ENCODE measurements at places on chromosomes 7 and 10.
A peak's percentile ranks its signal among the peaks of the same experiment; 100 is the strongest.

- DNase-seq, result no peak
These were observed 88.0 kb upstream of the ZPBP start for GRCh38 chr7:50181081-50181480.

DNA sequence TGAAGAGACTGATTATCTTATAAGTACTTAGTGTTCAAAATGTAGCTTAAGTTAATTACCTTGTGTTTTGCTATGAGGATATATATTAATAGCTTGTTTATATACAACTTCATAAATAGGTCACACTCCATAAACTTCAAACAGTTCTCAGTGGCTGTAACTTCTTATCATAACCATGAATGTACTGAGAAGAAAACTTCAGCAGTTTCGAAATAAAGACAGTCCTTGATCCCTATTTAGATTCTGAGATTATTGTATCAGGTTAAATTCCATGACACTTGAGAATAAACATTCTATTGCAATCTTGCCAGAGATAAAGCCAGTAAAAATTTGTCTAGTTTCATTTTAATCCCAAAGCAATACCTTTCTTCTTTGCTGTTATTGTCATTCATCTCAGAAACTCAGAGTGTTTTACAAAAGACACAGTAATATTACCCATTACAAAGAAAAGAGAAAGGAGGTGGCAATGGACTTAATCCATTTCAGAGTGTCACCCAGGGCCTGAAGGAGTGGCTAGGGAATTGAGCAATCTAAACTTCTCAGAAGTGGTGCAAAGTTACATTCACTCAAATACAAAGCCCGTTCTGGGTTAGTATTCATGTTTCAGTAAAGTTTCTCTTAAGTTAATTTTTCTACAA is 403.6 kb downstream of the SEMA3D start:
- DNase-seq, result no peak

DNA sequence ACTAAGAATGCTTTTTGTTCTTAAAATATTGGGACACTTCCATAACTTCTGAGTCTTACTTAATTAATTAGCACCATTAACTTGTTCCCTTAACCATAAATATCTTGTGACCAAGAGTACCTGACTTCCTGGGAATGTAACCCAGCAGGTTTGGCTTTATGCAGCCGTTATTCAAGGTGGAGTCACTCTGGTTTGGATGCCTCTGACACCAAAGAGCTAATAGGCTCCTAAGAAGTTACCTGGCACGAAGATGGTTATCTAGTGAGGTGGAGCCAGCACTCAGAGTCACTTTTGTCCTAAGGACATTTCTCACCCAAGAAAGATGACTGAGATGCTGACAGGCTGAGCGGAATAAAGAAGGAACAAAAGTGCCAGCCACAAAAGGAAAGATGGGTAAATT is 172.3 kb downstream of the C1GALT1 start:
- no peak for DNase-seq

GRCh38 chr10:13592306-13592705 is 5.5 kb downstream of the PRPF18 start:
- DNase-seq, result no peak

DNA sequence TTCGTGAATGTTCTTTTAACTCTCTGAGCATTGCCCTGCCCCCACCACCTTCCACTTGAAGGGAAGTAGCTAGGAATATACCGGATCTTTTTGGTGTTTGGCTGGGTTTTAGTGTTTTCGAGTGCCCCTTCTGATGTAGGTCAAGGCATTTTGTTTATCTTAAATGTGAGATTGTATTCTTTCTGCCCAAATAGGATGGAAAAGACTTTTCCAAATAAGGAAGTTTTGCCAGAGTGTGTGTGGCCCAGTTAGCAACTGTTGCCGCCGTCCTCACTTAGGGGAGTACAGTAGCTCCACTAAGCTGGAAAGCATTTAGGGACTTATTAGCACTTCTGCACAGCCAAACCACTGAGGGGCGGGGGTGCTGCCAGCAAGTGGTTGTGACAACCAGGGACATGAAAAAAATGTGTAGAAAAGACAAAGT is 29.8 kb upstream of the VCL start:
- peak; percentile 29 for DNase-seq

DNA sequence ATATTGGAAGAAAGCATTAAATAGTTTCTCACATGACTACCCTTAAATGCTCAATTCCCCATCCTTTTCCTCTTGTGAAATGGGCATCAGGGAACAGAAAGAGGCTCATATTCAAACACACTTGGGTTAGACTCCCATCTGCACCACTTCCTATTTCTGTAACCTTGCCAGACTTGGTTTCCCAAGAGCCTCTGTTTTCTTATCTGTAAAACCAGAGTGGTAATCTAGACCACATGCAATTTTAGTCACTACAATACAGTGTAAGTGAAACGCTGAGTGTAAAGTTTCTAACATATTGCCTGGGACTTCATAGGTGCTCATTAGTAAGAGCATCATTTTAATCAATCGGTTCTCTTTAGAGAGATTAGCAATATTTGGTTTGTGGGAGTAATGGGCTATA is 136.3 kb downstream of the SORCS1 start:
- no peak for DNase-seq

GRCh38 chr7:2833083-2833910 is 10.8 kb downstream of the GNA12 start:
- no peak for DNase-seq

DNA sequence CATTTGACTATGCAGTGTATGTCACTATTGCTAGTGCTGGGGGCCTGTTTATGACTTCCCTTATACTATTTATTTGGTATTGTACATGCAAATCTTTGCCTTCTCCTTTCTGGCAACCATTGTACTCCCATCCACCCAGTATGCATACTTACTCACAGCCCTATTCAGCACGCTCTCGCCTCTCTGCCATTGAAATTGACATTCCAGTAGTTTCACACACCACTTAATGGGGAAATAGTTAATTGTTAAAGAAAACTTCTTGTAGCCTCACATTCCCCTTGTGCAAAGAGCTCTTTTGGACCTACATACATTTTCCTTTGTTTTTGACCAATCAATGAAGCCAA is 9.9 kb downstream of the CLDN12 start:
- no peak for DNase-seq

GRCh38 chr10:100528921-100529474 is 673 bp downstream of the NDUFB8 start:
- DNase-seq, result no peak

- no peak for DNase-seq
These were observed 4.4 kb downstream of the SCART1 start for GRCh38 chr10:133458021-133458709.

GRCh38 chr7:120273476-120273975 is 551 bp downstream of the KCND2 start:
- DNase-seq, result no peak

GRCh38 chr10:118333871-118334270 is 8.3 kb downstream of the FAM204A start:
- DNase-seq, result no peak

DNA sequence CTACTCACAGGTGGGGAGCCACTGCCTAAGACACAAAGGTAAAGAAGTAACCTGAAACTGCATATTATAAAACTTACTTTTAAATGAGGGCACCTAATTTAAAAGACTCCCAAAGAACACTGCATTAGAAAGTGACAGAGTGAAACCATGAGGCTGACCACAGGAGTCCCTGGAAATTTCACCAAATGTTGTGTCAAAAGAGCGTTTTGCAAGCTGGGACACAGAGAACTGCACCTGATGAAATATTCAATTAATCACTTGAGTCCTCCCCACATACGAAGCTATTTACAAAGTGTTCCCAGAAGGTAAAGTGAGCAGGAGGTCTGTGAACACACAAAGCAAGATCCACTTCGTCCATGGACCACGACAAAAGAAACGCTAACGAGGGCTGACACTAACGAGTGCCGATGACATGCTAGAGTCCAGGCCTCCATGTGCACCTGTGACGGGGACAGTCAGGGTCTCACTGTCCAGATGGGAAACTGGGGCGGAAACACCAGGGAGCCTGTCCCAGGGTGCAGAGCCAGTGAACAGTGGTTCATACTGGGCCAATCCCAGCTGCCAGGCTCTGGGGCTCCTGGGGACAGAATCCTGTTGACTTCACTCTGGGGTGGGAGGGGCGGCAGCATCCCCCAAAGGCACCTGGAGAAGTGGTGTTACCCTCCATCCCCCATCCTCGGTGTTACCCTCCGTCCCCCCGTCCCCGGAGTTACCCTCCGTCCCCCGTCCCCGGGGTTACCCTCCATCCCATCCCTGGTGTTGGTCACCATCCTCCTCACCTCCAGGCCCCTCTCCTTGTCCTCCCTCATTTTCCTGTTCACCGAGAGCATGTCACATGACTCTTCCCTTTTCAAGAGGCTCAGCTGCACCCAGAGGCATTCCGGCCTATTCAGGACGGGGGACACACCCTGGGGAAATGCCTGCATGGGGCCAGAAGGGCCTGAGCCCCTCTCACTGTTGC is 63.4 kb downstream of the DIP2C start:
- no peak for DNase-seq

DNA sequence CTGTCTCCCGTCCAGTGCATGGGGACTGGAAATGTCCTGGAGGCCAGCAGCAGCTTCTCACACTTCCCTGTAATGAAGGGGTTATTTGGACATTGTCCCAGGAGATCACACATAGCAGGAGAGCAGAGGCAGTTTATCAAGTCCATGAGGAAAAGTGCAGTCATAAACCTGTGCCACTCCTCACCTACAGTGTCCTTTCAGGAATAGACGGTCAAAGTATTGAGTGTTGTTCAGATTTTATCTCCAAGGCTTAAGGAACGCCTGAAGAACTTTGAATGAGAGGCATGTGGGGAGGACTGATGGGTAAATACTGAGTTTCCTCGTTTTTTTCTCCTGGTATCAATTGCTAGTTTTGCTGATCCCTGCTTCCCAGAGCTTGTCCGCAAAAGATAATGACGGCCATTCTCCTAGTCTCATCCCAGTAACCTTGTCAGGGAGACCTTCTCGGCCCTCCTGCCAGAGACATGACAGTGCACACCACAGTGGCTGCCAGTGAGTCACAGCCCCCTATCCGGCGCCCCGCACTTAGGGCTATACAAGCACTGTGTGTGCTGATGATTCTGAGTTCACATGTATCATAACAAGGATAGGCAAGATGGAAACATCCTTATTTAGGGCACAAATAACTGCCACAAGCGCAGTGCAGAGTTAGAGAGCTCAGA is 495.5 kb upstream of the MGMT start:
- DNase-seq, result no peak

- DNase-seq, result no peak
These were observed 70.5 kb upstream of the AHR start for GRCh38 chr7:17227766-17228490.

DNA sequence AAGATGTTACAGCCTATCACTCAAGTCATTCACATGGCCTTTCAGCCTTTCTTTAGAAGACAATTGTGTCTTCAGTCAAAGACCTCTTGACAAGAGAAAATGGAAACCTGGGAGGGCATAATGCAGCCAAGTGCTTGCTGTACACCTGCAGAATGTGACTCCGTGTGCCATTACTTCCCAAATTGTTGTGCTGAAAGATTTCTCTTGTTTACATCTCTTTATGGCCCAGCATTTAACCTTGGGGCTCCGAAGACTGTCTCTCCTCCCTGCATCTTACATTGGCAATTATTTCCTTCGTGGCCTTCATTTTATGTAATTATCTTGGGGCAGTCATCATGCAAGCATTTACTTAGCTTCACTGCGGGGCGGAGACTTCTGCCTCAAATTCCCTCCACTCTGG is 287.0 kb downstream of the TCF7L2 start:
- DNase-seq, result no peak

DNA sequence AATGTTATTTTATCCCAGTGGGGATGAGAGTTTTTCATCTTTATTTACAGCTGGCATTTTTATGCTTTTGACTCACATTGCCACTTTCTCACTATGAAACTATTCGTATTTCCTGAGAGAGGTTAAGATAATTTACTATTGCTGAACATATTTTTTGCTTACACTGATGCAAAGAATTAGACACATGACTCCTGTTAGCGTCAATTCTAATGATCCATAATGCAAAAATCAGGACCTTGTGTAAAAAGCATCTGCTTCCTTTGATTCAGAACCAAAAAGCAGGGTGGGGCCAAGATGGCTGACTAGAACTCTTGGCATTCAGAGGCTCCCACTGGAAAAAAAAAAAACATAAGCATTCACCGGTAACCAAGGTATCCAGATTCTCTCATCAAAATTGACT is 464.8 kb downstream of the SEMA3D start:
- no peak for DNase-seq

GRCh38 chr7:3408814-3409595 is 108.0 kb downstream of the SDK1 start:
- DNase-seq, result peak; percentile 2

- DNase-seq, result no peak
These were observed 141.2 kb downstream of the WDR37 start for GRCh38 chr10:1197384-1197783.

DNA sequence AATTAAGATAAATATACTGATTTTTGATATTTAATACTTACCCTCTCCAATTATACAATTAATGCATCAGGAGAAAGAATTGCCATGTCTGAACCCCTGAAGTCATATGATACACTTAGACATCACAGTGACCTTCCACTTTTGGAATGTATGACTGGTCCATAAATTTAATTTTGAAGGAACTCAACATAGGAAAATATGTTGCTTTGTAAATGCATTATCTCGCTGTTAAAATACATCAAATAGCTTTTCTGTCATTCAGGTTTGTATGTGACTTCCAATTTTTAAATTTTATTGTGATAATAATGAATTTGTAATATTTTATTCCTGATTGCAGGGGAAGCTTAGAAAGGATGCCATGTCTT is 631.9 kb upstream of the ANKRD30A start:
- no peak for DNase-seq

GRCh38 chr7:92527300-92528187 is 776 bp downstream of the PEX1 start:
- peak; percentile 67 for DNase-seq

GRCh38 chr7:102431617-102432298 is 1.6 kb upstream of the ORAI2 start:
- peak; percentile 62 for DNase-seq

GRCh38 chr10:58475322-58476277 is 37.1 kb upstream of the BICC1 start:
- DNase-seq, result no peak

DNA sequence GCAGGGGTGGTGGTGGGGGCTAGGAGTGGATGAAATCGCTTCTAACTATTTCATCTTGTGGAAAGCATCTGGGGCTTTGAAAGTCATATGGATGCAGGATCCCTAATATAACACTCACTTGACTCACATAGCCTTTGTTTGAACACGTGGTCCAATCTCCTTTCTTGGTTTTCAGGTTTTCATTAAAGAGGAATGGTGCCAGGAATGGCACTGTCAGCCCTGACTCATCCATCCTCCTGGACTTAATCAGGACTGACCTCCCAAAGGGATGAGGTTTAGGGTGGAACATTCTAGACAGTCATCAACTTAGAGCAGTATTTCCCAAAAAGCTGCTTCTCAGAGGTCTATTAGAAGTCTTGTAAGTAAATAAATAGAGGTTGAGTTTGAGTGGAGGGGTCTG is 162.0 kb upstream of the PLXNA4 start:
- no peak for DNase-seq

DNA sequence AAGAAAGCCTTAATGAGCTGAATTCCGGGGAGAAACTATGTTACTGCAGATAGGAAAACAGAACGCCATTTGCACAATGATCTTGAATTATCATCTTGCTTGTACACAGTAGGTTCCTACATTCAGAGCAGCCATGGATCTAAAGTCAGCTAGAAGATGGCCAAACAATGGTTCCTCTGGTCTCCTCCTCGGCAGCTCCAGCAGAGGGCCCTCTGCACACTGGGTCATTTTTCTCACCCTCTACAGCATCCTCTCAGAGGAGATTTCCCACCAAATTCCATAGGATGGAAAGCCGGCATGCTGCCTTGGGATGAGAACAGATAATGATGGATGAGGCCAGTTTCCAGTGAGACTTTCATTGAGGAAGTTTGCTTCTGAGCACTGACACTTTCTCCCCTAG is 308.5 kb upstream of the NFE2L3 start:
- DNase-seq, result no peak

- no peak for DNase-seq
These were observed 44.3 kb upstream of the PPP1R17 start for GRCh38 chr7:31642681-31643115.

Data from CD8-positive, alpha-beta memory T cell (primary cell).